ENCODE measurements at places on chromosomes 12 and 14.

GRCh38 chr12:3775385-3776035 lies 22.6 kb upstream of the CRACR2A start:
- DNase-seq: peak; percentile 42

GRCh38 chr14:42556551-42556950 lies 949.9 kb downstream of the LRFN5 start:
- no peak for DNase-seq

DNA sequence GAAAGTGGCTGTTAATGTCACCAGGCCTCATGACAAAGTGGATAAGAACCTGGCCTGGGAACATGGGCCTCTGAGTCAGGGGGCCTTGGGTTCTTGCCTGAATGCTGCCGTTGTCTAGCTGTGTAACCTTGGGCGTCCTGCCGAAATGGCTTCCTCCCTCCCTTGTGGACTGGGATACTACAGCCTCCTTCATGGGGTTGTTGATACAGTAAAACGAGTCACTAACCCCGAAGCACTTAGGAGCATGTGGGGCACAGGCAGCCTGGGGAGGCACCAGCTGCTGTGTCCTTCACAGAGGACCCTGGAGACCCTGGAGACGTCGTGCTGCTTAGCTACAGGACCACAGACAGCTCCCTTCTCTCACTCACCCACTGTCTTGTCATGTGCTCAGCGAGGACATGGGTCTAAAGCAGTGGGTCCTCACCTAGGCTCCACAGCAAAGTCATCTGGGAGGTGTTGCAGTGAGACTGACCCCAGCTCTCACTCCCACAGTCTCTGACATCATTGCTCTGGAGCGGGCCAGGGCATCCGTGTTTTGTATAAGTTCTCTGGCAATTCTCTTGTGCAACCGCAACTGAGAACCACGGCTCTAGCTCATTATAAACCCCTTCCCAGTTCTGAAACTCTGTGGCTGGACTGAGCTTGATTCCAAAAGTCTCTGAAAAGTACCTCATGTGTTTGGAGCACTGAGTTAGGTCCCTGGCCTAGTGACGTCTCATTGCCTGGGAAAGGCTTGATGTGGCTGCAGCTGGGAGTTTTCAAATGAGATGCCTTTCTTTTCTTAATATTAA lies 42.1 kb downstream of the SERPINA3 start:
- DNase-seq: no peak

GRCh38 chr14:75769047-75769685 lies 108.1 kb downstream of the TTLL5 start:
- DNase-seq: no peak

DNA sequence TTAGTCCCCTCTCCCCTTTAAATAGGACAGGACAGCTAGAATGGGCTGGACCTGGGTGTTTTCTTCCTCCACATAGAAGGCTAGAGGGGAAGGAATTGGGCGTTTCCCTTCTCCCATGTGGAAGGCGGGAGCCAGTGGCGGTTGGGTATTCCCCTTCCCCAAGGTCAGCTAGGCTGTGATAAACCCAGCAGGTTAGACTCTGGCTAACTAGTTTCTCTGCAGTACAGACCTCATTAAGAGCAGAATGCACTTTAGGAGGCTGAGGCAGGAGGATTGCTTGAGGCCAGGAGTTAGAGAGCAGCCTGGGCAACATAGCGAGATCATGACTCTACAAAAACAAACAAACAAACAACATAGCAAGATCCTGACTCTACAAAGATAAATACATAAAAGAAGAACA lies 92.6 kb downstream of the BEGAIN start:
- no peak for DNase-seq

GRCh38 chr12:131900397-131900796 lies 6.0 kb downstream of the ULK1 start:
- no peak for DNase-seq

GRCh38 chr12:94689002-94689645 lies 38.8 kb upstream of the TMCC3 start:
- DNase-seq: no peak

DNA sequence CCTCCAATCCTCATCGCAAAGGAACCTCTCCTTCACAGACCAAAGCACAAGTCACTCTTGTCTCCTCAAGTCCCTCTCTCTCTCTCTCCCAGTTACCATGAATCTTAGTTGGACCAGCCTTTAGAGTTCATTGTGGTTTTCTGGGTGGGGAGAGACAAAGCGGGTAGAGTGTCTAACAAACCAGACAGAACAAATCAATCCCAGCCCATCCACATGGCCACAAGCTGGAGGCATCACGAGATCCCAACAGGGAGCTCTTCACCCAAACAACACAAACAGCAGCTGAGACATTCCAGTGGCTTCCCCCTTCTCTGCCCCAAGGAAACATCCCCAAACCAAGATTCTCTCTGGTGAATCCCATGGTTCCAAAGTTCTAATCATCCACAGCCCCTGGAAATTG lies 22.4 kb downstream of the ACTN1 start:
- DNase-seq: no peak

GRCh38 chr12:60168441-60168840 lies 572.6 kb downstream of the SLC16A7 start:
- DNase-seq: no peak

- no peak for DNase-seq
Measured at GRCh38 chr12:75959506-75959905, 72.1 kb downstream of the PHLDA1 start.

- peak; percentile 55 for DNase-seq
Measured at GRCh38 chr14:101843665-101844064, 82.2 kb downstream of the PPP2R5C start.

GRCh38 chr12:2457933-2458414 lies 336.8 kb upstream of the FKBP4 start:
- DNase-seq: no peak

DNA sequence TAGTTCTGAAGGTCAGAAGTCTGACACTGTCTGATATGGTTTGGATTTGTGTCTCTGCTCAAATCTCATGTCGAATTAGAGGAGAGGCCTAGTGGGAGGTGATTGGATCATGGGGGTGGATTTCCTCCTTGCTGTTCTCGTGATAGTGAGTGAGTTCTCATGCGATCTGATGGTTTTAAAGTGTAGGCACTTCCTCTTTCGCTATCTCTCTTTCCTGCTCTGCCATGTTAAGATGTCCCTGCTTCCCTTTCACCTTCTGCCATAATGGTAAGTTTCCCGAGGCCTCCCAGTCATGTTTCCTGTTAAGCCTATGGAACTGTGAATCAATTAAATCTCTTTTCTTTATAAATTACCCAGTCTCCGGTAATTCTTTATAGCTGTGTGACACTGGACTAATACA lies 84.1 kb upstream of the TMTC1 start:
- no peak for DNase-seq

- no peak for DNase-seq
Measured at GRCh38 chr12:56411781-56412639, 37.2 kb downstream of the TIMELESS start.

DNA sequence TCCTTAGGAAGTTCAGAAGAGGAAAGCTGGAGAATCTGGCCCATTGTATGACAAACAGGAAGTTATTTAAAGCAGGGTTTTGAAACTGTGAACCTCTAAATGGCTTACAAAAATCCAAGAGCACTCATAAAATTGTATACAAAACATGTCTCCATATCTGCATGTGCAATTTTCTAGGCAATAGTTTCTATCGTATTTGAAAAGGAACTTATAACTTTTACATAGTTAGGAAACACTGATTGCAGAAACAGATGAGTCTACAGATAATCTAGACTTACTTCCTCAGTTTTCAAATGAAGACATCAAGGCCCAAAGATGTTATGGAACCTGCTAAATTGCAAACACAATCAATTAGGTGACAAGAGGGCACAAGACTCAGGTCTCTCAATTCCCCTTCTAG lies 53.3 kb upstream of the ETV6 start:
- no peak for DNase-seq

DNA sequence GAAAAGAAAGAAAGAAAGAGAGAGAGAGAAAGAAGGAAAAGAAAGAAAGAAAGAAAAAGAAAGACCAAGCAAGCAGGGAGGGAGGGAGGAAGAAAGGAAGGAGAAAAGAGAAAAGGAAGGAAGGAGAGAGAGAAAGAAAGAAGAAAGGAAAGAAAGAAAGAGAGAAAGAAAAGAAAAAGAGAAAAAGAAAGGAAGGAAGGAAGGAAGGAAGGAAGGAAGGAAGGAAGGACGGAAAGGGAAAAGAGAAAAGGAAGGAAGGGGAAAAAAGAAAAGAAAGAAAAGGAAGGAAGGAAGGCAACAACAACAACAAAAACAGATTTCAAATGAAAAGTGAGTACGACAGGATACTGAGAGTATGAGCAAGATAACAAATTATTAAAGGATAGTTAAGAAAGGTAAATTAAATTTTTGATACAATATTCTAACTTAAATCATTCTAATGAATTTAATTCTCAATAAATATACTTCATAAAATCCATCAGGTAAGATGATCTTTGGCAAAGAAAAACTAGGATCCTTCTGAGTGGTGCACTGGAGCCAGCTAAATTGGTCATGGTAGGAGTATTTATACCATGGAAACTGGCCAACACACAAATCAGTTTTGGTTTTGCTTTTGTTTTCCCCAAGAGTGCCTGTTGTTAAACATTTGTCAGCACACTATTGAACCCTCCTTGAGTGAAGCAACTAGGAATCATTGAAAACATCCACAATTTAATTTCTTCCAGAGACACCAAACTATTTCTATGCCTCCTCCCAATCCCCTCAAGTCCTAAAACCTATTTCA lies 56.1 kb upstream of the DYRK2 start:
- DNase-seq: no peak

DNA sequence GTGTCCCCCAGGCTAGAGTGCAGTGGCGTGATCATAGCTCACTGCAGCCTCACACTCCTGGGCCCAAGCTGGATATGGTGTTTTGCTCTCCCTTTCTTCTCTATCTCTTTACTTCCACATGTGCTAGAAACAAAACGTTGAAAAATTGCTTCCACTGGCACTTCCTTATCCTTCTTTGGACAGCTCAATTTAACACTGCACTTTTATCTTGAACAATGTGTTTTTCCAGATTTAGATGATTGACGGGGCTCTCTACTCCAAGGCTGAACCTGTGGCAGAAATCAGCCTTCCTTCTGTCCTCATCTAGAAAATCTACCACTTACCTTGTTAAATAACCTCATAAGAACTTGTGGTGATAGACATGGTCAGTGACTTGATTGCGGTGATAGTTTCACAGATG lies 165.1 kb downstream of the DAD1 start:
- DNase-seq: no peak

GRCh38 chr14:58701156-58701555 lies 63.4 kb downstream of the DACT1 start:
- no peak for DNase-seq

GRCh38 chr14:68817506-68818212 lies 24.8 kb upstream of the ZFP36L1 start:
- DNase-seq: no peak

GRCh38 chr14:101717663-101718490 lies 43.6 kb upstream of the PPP2R5C start:
- DNase-seq: no peak

GRCh38 chr12:52949413-52950331 lies 754 bp downstream of the KRT18 start:
- peak; percentile 85 for DNase-seq

DNA sequence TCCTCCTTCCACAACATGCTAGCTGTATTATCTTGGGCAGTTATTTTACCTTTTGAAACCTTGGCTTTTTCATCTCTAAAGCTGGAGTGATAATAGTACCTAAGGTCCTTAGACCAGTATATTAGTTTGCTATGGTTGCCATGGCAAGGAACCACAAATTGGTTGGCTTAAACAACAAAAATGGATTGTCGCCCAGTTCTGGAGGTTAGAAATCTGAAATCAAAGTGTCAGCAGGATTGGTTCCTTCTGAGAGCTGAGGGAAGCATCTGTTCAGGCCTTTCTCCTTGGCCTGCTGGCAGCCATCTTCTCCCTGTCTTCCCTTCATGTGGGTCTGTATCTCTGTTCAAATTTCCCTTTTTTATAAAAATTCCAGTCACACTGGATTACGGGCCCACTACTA lies 55.5 kb upstream of the SLC35F4 start:
- DNase-seq: no peak

All from GM23338 (cell line).